ENCODE measurements at places on chromosomes 2 and 18. TPM values are rescaled to one million over a fixed set of nuclear protein-coding genes. Genes with fewer than 3 reads are reported as not detected.
A peak's percentile ranks its signal among the peaks of the same experiment; 100 is the strongest.

GRCh38 chr2:142722569-142722968 is 154.9 kb upstream of the KYNU start:
- H3K4me3 ChIP-seq = no peak overlapping the region
- H3K4me1 ChIP-seq = no peaks in the 10 kb centered on the region
- no peak for DNase-seq

GRCh38 chr18:41096504-41096903 is 858.5 kb upstream of the PIK3C3 start:
- H3K4me3 ChIP-seq = no peak overlapping the region
- no peaks in the 10 kb centered on the region for H3K36me3 ChIP-seq
- H3K4me1 ChIP-seq = no peaks in the 10 kb centered on the region
- no peaks in the 10 kb centered on the region for H3K27me3 ChIP-seq
- no peak overlapping the region for H3K27ac ChIP-seq

- H3K36me3 ChIP-seq = no peaks in the 10 kb centered on the region
- peaks cover 6% of the 10 kb centered on the region for H3K27me3 ChIP-seq
- H3K4me3 ChIP-seq = no peak overlapping the region
- no peak overlapping the region for H3K27ac ChIP-seq
These were observed 3.4 kb downstream of the CYRIA start for GRCh38 chr2:16661936-16662839.

GRCh38 chr2:69816923-69817542 is 12.4 kb upstream of the GMCL1 start:
- no peak overlapping the region for H3K4me3 ChIP-seq
- peaks cover 76% of the 10 kb centered on the region for H3K36me3 ChIP-seq
- peaks cover 14% of the 10 kb centered on the region for H3K4me1 ChIP-seq
- H3K27me3 ChIP-seq = no peaks in the 10 kb centered on the region
- DNase-seq = peak; percentile 94

DNA sequence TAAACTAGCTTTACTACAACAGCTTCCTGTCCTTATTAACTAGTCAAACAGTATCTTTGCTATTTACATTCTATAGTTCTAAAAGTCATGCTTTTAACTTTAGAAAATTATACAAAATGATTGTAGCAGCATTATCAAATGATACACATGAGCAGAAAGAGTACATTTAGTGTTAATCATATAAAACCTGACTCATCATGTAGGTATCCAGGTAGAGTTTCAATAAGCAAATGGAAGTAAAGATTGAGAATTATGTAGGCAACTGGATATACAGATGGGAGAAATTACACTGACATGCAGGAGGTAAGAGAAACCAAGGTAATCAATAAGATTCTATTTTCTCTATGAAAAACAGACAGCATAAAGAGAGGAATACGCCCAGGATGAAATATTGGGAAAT is 33.8 kb downstream of the TRIP12 start:
- H3K4me3 ChIP-seq = no peak overlapping the region
- DNase-seq = no peak
- no peaks in the 10 kb centered on the region for H3K4me1 ChIP-seq
- peaks cover 35% of the 10 kb centered on the region for H3K36me3 ChIP-seq

DNA sequence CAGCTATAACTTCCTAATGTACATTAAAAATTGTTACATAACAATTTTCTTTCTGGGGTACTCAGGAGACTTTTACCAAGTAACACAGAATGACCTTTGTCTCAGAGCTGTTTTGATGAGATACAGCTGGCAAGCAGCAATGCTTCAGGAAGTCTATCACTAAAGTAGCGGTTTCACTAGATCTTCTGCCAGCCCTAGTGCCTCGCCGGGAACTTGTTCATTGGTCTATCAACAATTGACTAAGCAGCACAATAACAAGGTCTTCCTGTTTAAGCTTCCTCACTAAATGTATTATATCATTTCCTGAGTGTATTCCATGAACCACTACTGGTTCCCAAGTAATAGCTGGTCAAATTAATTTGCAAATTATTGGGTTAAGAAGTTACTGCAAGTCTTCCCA is 69.2 kb downstream of the TRIP12 start:
- H3K4me3 ChIP-seq = no peak overlapping the region
- H3K27me3 ChIP-seq = no peaks in the 10 kb centered on the region
- DNase-seq = no peak

- H3K27ac ChIP-seq = no peak overlapping the region
These were observed 44.7 kb downstream of the FAM210A start for GRCh38 chr18:13681701-13682100.

GRCh38 chr2:212052412-212053159 is 486.0 kb downstream of the ERBB4 start:
- H3K27ac ChIP-seq = no peak overlapping the region
- H3K36me3 ChIP-seq = no peaks in the 10 kb centered on the region
- no peak overlapping the region for H3K4me3 ChIP-seq
- DNase-seq = no peak
- no peaks in the 10 kb centered on the region for H3K27me3 ChIP-seq

DNA sequence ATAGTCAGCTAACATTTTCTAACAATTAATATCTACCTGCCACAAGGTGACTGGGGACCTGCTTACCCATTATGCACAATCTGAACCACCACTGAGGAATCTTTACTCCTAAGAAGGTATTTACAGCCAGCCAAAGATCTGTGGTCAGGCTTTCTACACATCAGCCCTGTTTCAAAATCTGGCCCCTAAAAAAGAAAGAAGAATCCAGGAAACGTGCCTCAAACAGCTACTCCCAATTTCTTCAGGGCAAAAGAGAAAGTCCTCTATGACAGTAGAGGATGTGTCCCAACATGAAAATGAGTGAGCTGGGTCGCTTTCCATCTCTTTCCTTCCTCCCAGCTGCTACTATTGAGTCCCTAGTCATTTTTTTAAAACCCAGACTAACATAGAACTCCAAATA is 79.5 kb downstream of the EPB41L3 start:
- H3K4me3 ChIP-seq = no peak overlapping the region
- no peaks in the 10 kb centered on the region for H3K36me3 ChIP-seq
- H3K4me1 ChIP-seq = no peaks in the 10 kb centered on the region
- no peaks in the 10 kb centered on the region for H3K27me3 ChIP-seq
- no peak overlapping the region for H3K27ac ChIP-seq

- H3K27me3 ChIP-seq = no peaks in the 10 kb centered on the region
- no peak overlapping the region for H3K4me3 ChIP-seq
- no peak for DNase-seq
- no peak overlapping the region for H3K27ac ChIP-seq
- H3K4me1 ChIP-seq = no peaks in the 10 kb centered on the region
These were observed 545.4 kb upstream of the ZEB2 start for GRCh38 chr2:145065342-145065741.

- H3K27ac ChIP-seq = no peak overlapping the region
- no peaks in the 10 kb centered on the region for H3K36me3 ChIP-seq
- H3K4me3 ChIP-seq = no peak overlapping the region
These were observed 96.9 kb downstream of the CTAGE1 start for GRCh38 chr18:22320771-22321170.

- no peaks in the 10 kb centered on the region for H3K27me3 ChIP-seq
- H3K4me3 ChIP-seq = no peak overlapping the region
- no peaks in the 10 kb centered on the region for H3K36me3 ChIP-seq
- no peaks in the 10 kb centered on the region for H3K4me1 ChIP-seq
- no peak overlapping the region for H3K27ac ChIP-seq
These were observed 22.9 kb downstream of the ZNF532 start for GRCh38 chr18:58887613-58887963.

DNA sequence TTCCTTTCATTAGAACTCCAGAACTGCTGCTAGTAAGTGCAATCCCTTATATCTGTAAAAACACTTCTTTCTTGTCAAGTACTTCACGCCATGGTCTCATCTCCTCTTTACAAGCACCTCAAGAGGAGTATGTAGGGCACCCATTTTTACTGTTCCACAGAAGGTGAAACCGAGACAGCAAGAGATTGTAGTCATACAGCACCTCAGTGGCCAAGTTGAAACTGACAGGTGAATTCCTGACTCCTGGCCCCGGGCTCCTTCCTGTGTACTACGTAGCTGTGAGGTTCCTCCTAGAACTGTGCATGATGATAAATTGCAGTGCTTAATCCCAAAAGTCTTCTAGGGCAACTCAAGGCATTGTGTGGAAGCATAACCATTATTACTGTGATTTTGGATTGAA is 131.5 kb upstream of the MEIS1 start:
- DNase-seq = no peak
- H3K36me3 ChIP-seq = no peaks in the 10 kb centered on the region
- no peaks in the 10 kb centered on the region for H3K27me3 ChIP-seq

GRCh38 chr2:167157523-167157922 is 269.2 kb downstream of the XIRP2 start:
- no peaks in the 10 kb centered on the region for H3K27me3 ChIP-seq
- no peak for DNase-seq
- no peaks in the 10 kb centered on the region for H3K36me3 ChIP-seq
- H3K27ac ChIP-seq = no peak overlapping the region

DNA sequence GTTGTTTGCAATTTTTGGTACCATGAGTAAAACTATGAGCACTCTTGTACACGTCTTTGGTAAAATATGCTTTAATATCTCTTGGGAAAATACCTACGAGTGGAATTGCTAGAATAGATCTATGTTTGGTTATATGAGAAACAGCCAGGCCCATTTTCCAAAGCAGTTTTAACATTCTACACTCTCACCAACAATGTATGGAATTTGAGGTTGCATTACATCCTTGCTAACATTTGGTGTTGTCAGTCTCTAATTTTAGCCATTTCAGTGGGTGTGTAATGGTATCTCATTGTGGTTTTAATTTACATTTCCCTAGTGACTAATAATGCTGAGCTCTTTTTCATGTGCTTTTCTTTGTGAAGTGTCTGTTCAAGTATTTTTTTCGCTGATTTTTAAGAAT is 118.9 kb upstream of the TCF4 start:
- H3K36me3 ChIP-seq = no peaks in the 10 kb centered on the region
- no peak overlapping the region for H3K27ac ChIP-seq
- H3K4me3 ChIP-seq = no peak overlapping the region
- no peak for DNase-seq
- no peaks in the 10 kb centered on the region for H3K4me1 ChIP-seq

GRCh38 chr2:187447336-187447735 is 716 bp downstream of the CALCRL start:
- no peaks in the 10 kb centered on the region for H3K27me3 ChIP-seq
- no peaks in the 10 kb centered on the region for H3K36me3 ChIP-seq
- no peak overlapping the region for H3K4me3 ChIP-seq

GRCh38 chr2:239308661-239309397 is 92.0 kb downstream of the HDAC4 start:
- DNase-seq = no peak
- H3K4me3 ChIP-seq = no peak overlapping the region
- no peaks in the 10 kb centered on the region for H3K4me1 ChIP-seq

- no peak for DNase-seq
- H3K27me3 ChIP-seq = no peaks in the 10 kb centered on the region
- H3K4me1 ChIP-seq = no peaks in the 10 kb centered on the region
- H3K27ac ChIP-seq = no peak overlapping the region
- H3K4me3 ChIP-seq = no peak overlapping the region
These were observed 315.2 kb upstream of the ZEB2 start for GRCh38 chr2:144834998-144835633.

GRCh38 chr2:204072443-204073324 is 136.1 kb downstream of the ICOS start:
- no peak overlapping the region for H3K27ac ChIP-seq
- no peaks in the 10 kb centered on the region for H3K4me1 ChIP-seq

DNA sequence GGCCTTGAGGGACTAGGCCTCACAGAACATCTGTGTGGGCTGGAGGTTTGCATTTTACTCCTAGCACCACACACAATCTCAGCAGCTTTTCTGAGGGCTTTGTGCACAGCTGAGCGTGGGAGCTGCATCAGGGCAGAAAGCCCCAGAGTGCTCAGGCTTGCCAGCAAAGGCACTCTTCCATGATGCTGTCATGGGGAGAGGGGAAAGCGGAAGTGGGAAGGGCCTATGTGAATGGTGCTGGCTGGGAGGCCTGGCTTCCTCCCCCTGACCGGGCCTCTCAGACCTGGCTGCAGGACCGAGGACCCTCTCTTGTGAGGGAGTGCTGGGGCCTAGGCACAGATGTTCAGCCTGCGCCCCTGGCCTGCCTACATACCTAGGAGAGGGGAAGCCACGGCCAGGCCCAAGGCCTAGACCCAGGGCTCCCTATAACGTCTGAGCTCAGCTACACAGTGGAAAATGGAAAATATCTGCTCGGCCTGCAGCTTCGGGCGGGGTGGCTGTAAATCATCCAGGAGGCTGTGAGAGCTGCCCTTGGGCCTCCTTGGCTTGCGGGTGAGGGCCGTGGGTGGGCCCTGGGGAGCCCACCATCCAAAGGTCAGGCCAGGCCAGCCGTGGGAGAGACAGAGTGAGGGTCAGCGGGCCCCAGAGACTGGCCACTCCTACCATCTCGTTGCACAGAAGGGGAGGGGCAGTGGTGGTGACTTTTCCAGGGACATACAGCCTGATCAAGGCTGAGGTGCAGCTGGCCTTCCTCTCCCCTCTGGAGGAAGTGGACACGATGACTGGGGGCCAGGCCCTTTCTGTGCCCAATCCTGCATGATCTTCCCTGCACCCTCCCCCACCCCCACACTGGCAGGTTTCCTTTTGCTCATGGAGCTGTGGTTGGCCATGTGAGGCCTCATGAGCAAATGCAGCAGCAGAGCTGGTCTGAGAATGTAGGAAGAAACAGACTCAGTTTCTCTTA is 22.8 kb downstream of the GLI2 start:
- no peak overlapping the region for H3K27ac ChIP-seq
- no peak overlapping the region for H3K4me3 ChIP-seq
- DNase-seq = no peak
- no peaks in the 10 kb centered on the region for H3K36me3 ChIP-seq
- no peaks in the 10 kb centered on the region for H3K4me1 ChIP-seq

GRCh38 chr2:38266382-38267061 is 110.6 kb downstream of the ATL2 start:
- no peak for DNase-seq
- H3K27ac ChIP-seq = no peak overlapping the region
- H3K4me1 ChIP-seq = no peaks in the 10 kb centered on the region

GRCh38 chr2:121281694-121282093 is 3.3 kb downstream of the TFCP2L1 start:
- DNase-seq = no peak
- H3K4me1 ChIP-seq = peaks cover 43% of the 10 kb centered on the region
- H3K36me3 ChIP-seq = no peaks in the 10 kb centered on the region
- H3K27me3 ChIP-seq = peaks cover 72% of the 10 kb centered on the region
- H3K27ac ChIP-seq = no peak overlapping the region
- H3K4me3 ChIP-seq = no peak overlapping the region

CYP1B1 gene
- not detected for polyA plus RNA-seq

MAP2 gene
- polyA plus RNA-seq = not detected

DCDC2C gene
- not detected for polyA plus RNA-seq

CDKL4 gene
- polyA plus RNA-seq = 0.10 TPM

ONECUT2 gene
- 3.7 TPM for polyA plus RNA-seq

FBXO48 gene
- polyA plus RNA-seq = 1.1 TPM

COL5A2 gene
- polyA plus RNA-seq = 0.83 TPM

SERPINB4 gene
- not detected for polyA plus RNA-seq

FN1 gene
- polyA plus RNA-seq = 8,294 TPM

ORMDL1 gene
- polyA plus RNA-seq = 166 TPM

All from HepG2 (cell line).